Sigmoid colon (tissue), 7 donors: ENCODE measurements at places on chromosomes 1 and 21.

GRCh38 chr1:206112600-206113301 is 4.4 kb downstream of the AVPR1B start:
- H3K4me3 ChIP-seq: no peak overlapping the region
- no peaks in the 10 kb centered on the region for H3K36me3 ChIP-seq
- peaks cover 17% of the 10 kb centered on the region for H3K27me3 ChIP-seq
- DNase-seq: no peak
- no peaks in the 10 kb centered on the region for H3K4me1 ChIP-seq

GRCh38 chr1:42669936-42670335 is 11.7 kb downstream of the PPIH start:
- H3K4me3 ChIP-seq: no peak overlapping the region
- peaks cover 27% of the 10 kb centered on the region for H3K36me3 ChIP-seq
- no peak for DNase-seq
- H3K27ac ChIP-seq: no peak overlapping the region

DNA sequence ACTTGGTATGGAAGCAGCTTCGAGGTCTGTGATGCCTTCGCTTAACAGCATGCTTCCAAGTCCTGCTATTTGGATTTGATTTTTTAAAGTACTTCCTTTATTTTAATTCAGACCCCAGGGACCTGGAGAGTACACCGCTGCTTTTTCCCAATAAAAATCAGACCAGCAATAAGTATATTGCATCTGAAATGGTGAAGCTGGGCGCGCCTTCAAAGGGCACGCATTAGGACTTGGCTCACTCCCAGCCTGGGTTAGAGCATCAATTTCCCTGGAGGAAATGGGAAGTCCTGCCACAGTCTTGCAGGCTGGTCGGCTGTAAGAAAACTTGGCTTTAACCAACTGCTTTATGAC is 325.1 kb downstream of the RRAGC start:
- no peak for DNase-seq
- no peak overlapping the region for H3K4me3 ChIP-seq
- no peaks in the 10 kb centered on the region for H3K27me3 ChIP-seq
- H3K27ac ChIP-seq: no peak overlapping the region
- H3K36me3 ChIP-seq: no peaks in the 10 kb centered on the region

DNA sequence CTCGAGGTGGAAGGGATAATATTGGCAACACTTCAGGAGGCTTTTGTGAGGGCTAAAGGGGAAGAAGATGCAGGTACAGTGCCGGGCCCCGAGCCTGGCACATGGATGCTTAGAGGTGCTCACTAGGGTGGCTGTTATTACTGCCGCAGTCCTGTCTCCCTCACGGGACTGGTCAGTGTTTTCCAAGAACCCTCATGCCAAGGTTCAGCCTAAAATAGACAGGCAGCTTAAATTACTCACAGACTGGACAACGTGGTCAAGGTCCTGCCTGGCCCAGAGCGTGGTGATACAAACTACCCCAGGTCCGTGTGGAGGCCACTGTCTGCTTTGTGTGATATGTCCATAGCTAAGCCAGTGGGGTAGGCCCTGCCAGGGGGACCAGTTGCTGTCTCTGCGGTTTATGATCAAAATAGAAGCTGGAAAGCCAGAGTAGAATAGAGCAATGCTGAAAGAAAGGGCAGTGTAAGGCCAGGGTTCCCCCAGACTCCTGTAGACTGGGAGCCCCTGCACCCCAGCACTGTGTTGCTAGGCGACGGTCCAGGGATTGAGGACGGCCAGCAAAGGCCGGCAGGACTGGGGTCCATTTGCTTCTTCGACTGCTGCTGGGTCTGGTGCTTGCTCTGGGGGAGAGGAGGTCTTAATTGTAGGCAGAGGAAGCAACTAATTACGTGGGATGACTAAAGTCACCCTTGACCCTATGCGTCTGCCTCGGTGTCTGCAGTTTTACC is 36.1 kb downstream of the ELAPOR1 start:
- no peaks in the 10 kb centered on the region for H3K36me3 ChIP-seq
- H3K4me1 ChIP-seq: no peaks in the 10 kb centered on the region
- H3K4me3 ChIP-seq: no peak overlapping the region

- H3K27me3 ChIP-seq: no peaks in the 10 kb centered on the region
- no peak for DNase-seq
- H3K36me3 ChIP-seq: no peaks in the 10 kb centered on the region
Measured at GRCh38 chr1:226661271-226661670, 77.8 kb downstream of the ITPKB start.

- no peak overlapping the region for H3K27ac ChIP-seq
- no peaks in the 10 kb centered on the region for H3K27me3 ChIP-seq
- DNase-seq: no peak
- no peak overlapping the region for H3K4me3 ChIP-seq
- H3K4me1 ChIP-seq: no peaks in the 10 kb centered on the region
Measured at GRCh38 chr1:88052167-88052566, 631.9 kb upstream of the PKN2 start.

DNA sequence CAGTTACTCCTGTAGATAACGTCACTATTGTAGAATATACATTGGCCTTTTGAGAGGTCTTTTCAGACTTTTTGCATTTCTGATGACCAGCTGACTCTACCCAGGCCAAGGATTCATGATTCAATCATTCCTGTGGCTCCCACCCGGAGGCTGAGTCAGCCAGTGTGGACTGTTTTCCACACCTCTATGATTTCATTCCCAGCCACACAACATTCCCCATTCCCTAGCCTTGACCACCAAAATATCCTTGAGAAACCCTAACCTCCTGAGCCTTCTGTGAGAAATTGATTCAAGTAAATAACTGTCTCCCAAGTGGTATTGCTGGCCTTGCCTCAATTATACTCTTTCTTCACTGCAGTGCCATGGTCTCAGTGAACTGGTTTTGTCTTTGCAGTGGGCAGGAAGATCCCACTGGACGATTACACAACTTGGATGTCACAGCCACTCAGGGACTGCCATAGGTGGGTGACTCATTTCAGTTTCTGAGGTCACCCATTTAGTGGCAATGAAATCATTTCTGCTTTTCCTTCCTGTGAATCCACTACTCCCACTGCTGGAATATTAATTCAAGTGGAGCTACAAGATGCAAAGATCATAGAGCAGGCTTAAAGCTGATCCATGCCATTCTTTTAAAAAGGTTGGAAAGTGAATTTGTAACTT is 518.6 kb upstream of the ZP4 start:
- H3K36me3 ChIP-seq: no peaks in the 10 kb centered on the region
- H3K4me3 ChIP-seq: no peak overlapping the region
- H3K4me1 ChIP-seq: no peaks in the 10 kb centered on the region
- H3K27me3 ChIP-seq: no peaks in the 10 kb centered on the region

DNA sequence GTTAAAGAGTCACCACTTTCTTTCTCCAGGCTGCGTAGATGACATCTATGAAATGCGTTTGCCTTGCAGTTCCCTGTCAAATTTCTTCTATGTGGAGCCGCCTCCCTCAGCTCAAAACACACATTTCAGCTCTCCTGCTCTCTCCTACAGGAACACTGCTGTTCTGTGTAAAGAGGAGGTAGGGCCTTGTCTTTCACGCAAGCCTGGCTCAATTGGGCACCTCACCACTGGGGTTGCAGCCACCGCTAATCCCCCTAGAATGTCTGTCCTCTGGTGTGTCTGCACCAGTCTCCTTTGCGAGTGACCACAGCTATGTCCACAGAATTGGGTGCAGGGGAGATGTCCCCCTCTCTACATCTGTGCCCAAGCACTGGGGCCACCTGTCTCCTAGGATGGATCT is 31.8 kb upstream of the CFHR4 start:
- no peaks in the 10 kb centered on the region for H3K4me1 ChIP-seq
- H3K27me3 ChIP-seq: no peaks in the 10 kb centered on the region
- H3K27ac ChIP-seq: no peak overlapping the region
- no peaks in the 10 kb centered on the region for H3K36me3 ChIP-seq
- no peak for DNase-seq
- H3K4me3 ChIP-seq: no peak overlapping the region

DNA sequence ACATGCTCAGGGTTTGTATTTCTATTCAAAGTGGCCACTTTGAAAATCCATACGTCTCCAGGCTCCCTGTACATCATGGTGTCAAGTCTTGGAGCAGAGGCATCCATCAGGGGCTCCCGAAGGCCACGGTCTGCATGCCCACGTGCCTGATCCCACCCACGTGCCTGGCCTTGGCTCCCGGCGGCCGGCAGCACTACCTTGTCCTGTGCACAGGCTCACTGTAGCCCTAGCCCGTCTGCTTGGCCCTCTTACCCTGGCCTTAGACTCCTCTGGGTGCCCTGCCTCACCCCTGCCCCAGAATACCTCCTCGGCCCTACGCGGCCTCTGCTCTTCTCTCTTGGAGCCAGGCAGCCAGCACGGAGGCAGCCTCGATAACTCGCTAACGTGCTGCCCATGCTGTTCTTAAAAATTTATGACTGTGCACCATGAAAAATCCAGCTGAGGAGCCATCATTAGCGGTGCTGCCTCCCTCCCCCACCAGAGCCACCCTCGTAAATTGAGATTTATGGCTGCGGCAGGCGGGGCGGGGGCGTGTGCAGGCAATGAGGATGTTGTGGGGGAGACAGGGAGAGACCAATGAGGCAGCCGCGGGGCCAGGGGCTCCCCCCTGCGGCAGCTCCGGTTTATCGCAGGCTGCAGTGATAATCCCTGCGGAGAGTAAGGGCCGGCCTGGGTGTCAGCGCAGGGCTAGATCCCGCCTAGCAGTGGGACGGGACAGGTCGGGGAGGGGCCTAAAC is 24.6 kb downstream of the DMAP1 start:
- peaks cover 48% of the 10 kb centered on the region for H3K4me1 ChIP-seq
- H3K27ac ChIP-seq: peak overlapping the region; percentile 75
- H3K36me3 ChIP-seq: no peaks in the 10 kb centered on the region
- no peaks in the 10 kb centered on the region for H3K27me3 ChIP-seq

GRCh38 chr1:210696709-210697108 is 368.0 kb downstream of the HHAT start:
- H3K27me3 ChIP-seq: no peaks in the 10 kb centered on the region
- H3K27ac ChIP-seq: no peak overlapping the region
- no peak for DNase-seq
- H3K36me3 ChIP-seq: no peaks in the 10 kb centered on the region

GRCh38 chr1:8167936-8168335 is 141.8 kb upstream of the ERRFI1 start:
- peak; percentile 35 for DNase-seq
- H3K4me3 ChIP-seq: no peak overlapping the region
- H3K36me3 ChIP-seq: no peaks in the 10 kb centered on the region
- peaks cover 28% of the 10 kb centered on the region for H3K4me1 ChIP-seq
- H3K27ac ChIP-seq: no peak overlapping the region

DNA sequence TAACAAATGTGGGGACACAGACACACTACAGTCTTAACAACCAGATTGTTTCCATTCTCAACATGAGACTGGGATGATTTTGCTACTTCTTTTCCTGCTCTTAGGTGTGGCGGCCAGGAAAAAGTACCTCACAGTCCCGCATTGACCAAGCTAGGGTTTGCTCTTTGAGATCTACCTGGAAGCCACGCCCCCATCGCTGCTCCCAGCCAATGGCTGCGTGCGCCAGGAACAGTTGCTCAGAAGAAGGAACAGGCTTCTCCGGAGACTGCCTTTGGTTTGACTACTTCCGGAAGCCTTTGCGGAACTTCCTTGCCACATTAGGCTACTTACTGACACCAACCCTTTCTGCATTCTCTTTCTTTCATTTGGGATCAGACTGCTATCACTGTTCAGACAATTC is 44.2 kb upstream of the PLD5 start:
- H3K27me3 ChIP-seq: no peaks in the 10 kb centered on the region
- no peak for DNase-seq
- no peak overlapping the region for H3K27ac ChIP-seq
- no peaks in the 10 kb centered on the region for H3K4me1 ChIP-seq

GRCh38 chr1:58885998-58886397 is 102.2 kb upstream of the JUN start:
- H3K27ac ChIP-seq: peak overlapping the region; percentile 21
- H3K4me1 ChIP-seq: no peaks in the 10 kb centered on the region
- H3K36me3 ChIP-seq: no peaks in the 10 kb centered on the region
- H3K4me3 ChIP-seq: no peak overlapping the region

DNA sequence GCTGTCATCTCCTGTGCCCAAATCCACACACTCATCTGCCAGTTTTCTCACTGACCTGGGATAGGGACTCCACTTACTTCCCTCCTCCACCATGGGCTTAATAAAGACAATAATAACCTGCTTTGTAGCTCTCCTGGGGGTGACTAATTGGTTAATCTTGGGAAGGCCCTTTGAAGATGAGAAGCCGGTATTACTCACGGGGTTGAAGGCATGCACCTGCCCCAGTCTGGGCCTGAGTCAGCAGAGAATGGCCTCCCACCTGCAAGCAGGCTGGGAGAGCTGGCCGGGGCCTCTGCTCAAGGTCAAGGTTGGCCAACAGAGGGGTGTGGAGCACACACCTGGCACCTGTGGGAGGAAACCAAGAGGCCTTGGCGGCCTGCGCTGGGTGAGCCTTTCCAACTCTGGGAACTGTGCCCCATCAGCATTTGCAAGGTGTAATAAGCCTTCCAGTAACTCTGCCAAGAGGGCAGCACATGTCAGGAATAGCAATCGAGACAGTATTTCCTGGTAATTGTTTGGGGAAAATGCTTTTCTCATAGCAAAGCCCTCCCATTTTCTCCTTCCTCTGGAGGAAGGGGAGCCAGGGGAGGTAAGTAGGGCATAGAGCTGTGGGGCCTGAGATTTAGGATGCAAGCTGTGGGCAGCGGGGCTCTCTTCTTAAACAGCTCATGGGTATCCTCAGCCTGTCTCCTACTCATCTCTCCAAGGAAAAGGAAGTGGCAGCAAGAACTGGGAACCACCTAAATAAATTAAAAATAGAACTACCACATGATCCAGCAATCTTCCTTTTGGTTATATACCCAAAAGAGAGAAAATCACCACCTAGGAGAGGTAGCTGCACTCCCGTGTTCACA is 49.0 kb downstream of the TOMM20 start:
- H3K4me1 ChIP-seq: peaks cover 45% of the 10 kb centered on the region
- H3K36me3 ChIP-seq: no peaks in the 10 kb centered on the region
- no peak for DNase-seq
- no peak overlapping the region for H3K4me3 ChIP-seq

DNA sequence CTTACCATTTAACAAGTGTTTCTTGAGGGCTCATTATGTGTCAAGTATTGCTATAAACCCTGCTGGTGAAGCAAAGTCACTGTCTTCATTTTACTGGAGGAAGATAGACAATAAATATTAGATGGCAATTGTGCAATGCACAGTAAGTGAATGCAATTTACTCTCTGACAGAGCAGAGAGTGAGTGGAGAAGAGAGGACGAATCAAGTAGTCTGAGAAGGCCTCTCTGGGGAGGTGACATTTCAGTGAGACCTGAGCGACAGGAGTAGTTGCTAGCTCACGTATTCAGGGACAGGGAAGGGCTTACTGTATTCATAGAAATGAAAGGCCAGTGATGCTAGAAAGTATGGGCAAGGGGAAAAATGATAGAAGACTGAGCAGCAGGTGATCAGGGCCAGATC is 1.2 kb upstream of the NMNAT2 start:
- H3K27ac ChIP-seq: no peak overlapping the region
- no peak for DNase-seq
- H3K4me3 ChIP-seq: no peak overlapping the region
- peaks cover 22% of the 10 kb centered on the region for H3K4me1 ChIP-seq
- H3K36me3 ChIP-seq: no peaks in the 10 kb centered on the region

DNA sequence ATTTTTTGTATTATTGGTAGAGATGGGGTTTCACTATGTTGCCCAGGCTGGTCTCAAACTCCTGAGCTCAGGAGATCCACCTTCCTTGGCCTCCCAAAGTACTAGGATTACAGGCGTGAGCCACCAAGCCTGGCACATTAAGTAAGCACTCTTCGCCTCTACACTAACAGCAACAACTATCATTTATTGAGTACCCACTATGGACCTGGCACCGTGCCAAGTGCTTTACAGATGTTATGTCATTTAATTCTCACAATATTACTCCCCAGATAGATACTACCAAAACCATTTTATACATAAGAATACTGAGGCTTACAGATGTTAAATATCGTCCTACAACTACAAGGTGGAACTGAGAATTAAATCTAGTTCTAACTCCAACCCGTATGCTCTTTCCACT is 50.1 kb downstream of the TUT4 start:
- no peak for DNase-seq
- H3K27ac ChIP-seq: no peak overlapping the region
- peaks cover 13% of the 10 kb centered on the region for H3K36me3 ChIP-seq
- no peak overlapping the region for H3K4me3 ChIP-seq
- H3K4me1 ChIP-seq: no peaks in the 10 kb centered on the region
